Stimulated activated CD4-positive, alpha-beta T cell treated with anti-CD3 and anti-CD28 coated beads, Interleukin-15, amount 100 ng/mL, for 1 hour (primary cell): ENCODE measurements at places on chromosomes 1 and 21.

DNA sequence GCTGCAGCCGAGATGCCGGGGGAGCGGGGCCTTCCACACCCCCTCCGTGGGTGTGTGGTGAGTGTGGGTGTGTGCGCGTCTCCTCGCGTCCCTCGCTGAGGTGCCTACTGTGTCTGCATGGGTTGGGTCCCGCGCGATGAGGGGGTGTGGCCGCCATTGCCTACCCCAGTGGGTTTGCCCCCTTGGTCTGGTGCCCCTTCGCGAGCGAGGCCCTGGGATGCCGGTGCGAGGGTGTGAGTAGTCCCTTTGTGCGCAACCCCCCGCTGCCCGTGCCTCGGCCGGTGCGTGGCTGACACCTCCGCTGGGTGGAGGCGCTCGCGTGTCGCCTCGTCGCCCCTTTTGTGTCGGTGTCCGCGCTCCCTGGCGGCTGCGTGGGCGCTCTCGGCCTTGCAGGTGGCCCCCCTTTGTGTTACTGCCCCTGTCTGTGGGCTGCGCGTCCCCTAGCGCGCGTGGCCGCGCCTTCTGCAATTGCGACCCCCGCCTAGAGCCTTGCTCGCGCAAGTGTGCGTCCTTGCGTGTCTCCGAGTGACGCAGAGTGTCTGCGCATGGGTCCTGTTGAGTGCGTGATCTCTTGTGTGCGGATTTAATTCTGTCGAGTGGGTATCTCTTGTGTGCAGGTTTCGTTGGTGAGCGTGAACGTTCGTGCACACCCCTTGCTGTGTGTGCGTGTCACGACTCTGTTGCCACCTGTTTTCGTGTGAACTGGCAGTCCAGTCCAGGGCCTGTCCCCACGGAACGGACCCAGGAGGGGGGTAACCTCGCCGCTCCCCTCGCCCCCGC is 553 bp downstream of the TTC3 start:
- DNase-seq, result peak; percentile 45

DNA sequence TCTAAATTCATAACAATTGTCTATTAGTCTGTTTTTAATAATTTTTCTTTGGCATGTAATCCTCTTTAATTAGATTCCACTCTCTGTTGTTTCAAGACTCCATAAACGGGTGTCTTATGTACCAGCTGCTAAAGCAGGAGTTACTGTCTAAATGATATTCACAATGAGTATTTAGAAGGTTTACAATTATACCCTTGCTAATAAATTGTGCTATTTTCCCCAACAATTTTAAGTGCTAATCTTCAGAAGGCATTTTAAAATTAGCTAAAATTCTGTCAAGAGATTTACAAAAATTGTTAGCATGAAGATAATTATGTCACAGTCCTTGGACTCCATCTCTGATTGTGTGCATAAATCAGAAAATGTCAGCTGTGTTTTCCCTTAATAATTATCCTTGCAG is 83.7 kb downstream of the DPYD start:
- DNase-seq, result no peak

DNA sequence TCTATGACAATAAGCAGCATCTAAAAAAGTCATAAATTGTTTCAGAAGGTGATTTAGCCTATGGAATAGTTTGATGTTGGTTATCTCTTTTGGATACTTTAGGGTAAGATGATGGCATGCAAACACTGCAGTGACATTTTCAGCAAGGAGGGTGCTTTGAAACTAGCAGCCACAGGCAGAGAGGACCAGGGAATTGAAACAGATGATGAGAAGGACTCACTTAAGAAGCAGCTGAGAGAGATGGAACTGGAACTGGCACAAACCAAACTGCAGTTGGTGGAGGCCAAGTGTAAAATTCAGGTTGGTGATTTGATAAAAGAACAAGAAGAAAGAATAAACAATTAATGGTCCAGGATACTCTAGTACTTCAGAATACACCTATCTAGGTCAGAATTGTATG is 11.2 kb upstream of the CACYBP start:
- no peak for DNase-seq

DNA sequence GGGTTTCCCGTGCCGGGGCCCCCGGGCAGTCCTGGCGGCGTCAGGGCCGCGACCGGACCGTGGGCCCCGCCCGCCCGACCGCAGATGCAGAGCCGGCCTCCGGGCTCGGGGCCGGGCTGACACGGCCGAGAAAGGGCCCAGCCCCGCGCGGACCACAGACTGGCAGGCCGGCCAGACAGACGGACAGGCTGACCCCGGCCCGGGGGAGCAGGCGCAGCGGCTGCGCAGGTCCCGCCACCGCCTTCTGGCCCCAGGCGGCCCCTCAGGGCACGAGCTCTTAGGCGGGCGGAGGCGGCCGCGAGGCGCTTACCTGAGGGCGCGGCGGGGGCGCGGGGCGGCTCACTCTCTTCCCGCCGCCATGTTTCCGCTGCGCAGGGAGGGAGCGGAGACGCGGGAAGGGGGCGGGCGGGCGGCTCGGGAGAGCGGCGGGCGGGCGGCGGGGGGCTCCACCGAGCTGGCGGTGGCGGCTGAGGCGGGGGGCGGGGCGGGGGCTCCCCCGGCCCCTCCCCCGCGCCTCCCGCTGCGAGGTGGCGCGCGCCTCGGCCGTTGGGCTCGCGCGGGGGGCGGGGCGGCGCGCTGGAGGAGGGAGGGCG is at the start of gene SCMH1:
Gene SCMH1, minus strand, starts transcription at position 558 of the 593 bp plus-strand sequence. CDS start 56,173 bp downstream, outside the sequence.
- DNase-seq, result peak; percentile 13

DNA sequence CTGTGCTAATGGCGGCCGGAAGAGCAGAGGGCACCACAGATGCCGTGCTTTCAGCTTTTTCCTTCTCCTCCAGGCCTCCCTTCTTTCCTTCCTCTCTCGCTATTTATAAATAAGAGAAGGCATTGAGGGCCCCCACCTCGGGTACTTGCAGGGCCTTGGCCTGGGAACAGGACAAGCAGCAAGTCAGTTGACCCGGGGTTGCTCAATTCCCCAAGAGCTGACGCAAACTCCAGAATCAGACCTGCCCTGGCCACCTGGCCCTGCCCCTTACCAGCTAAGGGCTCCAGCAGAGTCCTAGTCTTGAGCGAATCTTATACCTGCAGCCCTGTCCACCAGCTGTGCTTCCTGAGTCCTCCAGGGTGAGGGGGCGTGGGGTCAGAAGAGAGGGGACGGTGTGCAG is 13.5 kb downstream of the TNFRSF1B start:
- DNase-seq, result no peak

GRCh38 chr1:20787840-20788795 is 1.0 kb upstream of the HP1BP3 start:
- no peak for DNase-seq
